ENCODE measurements at places on chromosomes 1 and 21.

GRCh38 chr1:116284819-116285390, 88.1 kb upstream of the ATP1A1 start:
- DNase-seq, result no peak

- DNase-seq, result peak; percentile 23
Observed at GRCh38 chr1:115676498-115677181, 34.9 kb downstream of the VANGL1 start.

GRCh38 chr1:192167911-192168700, 9.8 kb downstream of the RGS18 start:
- peak; percentile 7 for DNase-seq

- no peak for DNase-seq
Observed at GRCh38 chr1:48944811-48945210, 168.1 kb upstream of the BEND5 start.

DNA sequence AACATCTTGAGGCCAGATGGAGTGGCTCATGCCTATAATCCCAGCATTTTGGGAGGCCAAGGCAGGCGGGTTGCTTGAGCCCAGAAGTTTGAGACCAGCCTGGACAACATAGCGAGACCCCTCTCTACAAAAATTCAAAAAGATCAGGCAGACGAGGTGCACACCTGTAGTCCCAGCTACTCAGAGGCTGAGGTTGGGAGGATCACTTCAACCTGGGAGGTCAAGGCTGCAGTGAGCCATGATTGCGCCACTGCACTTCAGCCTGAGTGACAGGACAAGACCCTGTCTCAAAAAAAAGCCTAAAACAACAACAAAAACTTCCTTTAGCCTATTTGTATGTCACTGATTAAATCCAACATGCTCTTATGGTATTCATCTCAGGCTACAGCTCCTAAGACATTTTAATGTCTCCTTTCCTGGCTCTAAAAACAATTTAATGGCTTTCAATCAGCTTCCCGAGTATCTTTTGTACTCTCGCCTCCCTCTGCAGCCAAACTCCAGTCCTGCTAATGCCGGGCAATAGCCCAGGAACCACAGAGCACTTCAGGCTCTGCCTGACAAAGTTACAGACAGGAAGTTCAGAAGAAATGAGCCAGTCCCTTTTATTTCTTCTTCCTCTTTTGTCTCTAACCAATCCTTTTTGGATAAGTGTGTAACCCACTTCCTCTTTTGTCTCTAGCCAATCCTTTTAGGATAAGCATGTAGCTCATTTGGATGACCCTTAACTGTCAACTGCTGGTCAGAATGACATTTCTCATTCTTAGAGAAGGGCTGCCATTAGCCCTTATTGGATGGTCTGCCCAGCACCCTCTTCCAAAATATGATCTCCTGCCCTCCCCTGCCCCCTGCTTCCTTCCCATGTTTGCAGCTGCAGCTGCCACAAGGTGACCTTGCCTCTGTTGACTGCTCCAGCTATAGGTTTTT, 6.6 kb upstream of the DOP1B start:
- peak; percentile 71 for DNase-seq

GRCh38 chr1:32719681-32720275, 17.2 kb upstream of the SYNC start:
- DNase-seq, result no peak

Measured in astrocyte (in vitro differentiated cells and primary cell).